ENCODE measurements at places on chromosomes 6 and 20. TPM values are rescaled to one million over a fixed set of nuclear protein-coding genes. Genes with fewer than 3 reads are reported as not detected.

The TMC2 gene
- not detected for total RNA-seq

The MAK gene
- not detected for total RNA-seq

The RNF144B gene
- total RNA-seq = 17.5 TPM

The GSTA2 gene
- total RNA-seq = not detected

The SLC35D3 gene
- not detected for total RNA-seq
